Uterus (tissue), 4 donors: ENCODE measurements at places on chromosomes 16 and 17.

DNA sequence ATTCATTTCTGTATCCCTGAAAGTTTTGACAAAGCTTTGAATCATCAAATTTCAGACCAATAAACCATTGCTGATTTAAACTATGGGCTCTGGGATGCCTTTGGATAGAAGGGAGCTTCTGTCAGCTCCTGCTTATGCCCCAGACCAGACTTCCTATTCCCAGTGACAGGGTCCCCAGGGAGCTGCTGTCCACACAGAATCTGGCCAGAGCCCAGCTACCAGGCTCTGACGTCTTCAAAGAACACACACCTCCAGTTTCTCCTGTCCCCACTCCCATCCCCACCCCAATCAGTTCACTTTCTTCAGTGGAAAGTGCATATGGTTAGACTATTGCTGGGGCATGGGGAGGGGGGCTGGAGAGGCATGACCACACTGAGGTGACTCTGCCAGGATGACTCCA is 51.6 kb upstream of the SREBF1 start:
- DNase-seq, result no peak

DNA sequence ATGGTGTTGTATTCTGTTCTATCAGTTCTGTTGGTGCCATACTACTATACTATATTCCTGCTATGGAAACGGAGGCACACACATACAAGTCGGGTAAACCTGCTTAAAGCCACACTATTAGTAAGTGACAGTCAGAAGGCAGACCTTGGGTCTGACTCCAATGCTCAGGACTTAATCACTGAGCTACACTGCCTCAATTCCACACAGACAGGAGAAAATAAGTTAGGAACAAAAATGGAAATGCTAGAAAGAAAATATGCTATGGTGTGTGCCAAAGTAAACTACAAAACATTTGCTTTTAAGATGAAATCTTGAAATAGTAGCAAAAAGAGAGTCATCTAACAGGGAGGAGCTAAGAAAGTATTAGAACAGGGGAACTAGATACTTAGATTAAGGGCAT is 48.1 kb downstream of the MYO1D start:
- no peak for DNase-seq

DNA sequence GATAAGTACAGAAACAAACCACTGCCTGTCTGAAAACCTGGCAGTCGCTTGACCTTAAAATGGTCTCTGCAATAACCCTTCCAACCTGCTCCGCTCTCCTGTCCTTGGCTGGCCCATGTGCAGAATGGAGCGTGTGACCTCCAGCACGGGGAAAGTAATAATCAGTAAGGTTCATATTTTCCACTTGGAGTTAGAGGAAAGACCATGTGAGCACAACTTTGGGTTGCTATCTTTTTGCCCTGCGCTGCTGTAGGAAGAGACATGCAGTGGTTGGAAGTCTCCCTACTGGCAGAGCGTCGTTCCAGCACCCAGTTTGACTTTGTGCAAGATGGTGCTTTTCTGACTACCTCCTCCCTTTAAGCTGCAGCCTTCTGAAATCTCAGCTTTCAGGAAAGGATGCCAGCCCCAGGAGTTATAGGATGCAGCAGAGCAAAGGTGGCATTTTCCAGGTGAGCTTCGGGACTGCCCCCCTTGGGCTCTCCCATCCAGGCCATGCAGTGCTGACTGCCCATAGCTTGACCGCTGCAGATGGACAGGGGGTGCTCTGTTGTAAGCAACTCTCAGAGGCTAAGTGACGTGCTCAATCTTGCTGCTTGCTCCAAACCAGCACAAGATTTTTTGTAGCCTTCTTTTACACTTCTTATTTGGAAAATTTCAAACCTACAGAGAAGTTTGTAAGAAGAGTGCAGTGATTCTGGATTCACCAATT is 110.7 kb upstream of the NOL11 start:
- DNase-seq, result no peak

GRCh38 chr16:50455288-50455845 is 86.6 kb upstream of the BRD7 start:
- no peak for DNase-seq

GRCh38 chr16:66486199-66486772 is 59.2 kb downstream of the BEAN1 start:
- peak; percentile 7 for DNase-seq

GRCh38 chr16:79429381-79430190 is 171.0 kb downstream of the MAF start:
- DNase-seq, result peak; percentile 34

DNA sequence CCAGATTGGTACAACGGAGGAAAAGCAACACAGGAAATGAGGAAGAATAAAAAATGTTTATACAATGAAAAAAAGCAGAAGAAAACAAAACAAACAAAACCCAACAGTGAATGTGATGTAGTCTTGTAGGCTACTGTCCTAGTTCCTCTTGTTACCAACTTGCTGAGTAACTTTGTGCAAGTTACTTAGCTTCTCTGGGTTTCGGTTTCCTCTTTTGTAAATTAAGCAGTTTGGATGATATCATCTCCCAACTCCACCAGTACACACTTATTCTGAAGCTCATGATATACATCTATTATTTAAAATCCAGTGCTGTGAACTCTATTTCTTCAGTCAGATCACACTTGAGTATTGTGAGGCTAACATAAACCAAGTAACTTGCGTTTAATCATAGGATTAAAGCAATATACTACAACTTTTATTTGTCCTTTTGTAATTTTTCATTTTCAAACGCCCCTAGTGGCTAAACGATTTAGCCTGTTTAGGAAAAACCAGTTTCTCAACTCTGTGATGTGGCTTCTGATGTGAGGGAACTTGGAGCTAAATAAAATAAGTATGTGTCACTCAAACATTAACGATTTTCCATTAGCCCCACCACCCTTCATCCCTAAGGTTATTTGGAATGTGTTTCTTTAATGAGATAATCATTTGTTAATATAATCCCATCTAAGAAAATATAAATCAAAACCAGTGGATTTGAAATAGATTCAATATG is 1.4 kb upstream of the UNK start:
- no peak for DNase-seq

- peak; percentile 78 for DNase-seq
These were observed 299.9 kb upstream of the MYOCD start for GRCh38 chr17:12365805-12366204.

- no peak for DNase-seq
These were observed 82.0 kb downstream of the RGS9 start for GRCh38 chr17:65219124-65219523.

- no peak for DNase-seq
These were observed 3.5 kb downstream of the OMG start for GRCh38 chr17:31293581-31293980.
